ENCODE measurements at places on chromosomes 7 and 10. TPM values are rescaled to one million over a fixed set of nuclear protein-coding genes. Genes with fewer than 3 reads are reported as not detected.
A peak's percentile ranks its signal among the peaks of the same experiment; 100 is the strongest.

GRCh38 chr10:108036265-108036664 lies 871.8 kb upstream of the SORCS1 start:
- DNase-seq: no peak
- H3K27ac ChIP-seq: no peak overlapping the region
- H3K27me3 ChIP-seq: no peaks in the 10 kb centered on the region
- no peak overlapping the region for H3K4me3 ChIP-seq

- DNase-seq: no peak
- no peaks in the 10 kb centered on the region for H3K36me3 ChIP-seq
- no peaks in the 10 kb centered on the region for H3K4me1 ChIP-seq
Observed at GRCh38 chr7:101635484-101635883, 6.4 kb upstream of the MYL10 start.

DNA sequence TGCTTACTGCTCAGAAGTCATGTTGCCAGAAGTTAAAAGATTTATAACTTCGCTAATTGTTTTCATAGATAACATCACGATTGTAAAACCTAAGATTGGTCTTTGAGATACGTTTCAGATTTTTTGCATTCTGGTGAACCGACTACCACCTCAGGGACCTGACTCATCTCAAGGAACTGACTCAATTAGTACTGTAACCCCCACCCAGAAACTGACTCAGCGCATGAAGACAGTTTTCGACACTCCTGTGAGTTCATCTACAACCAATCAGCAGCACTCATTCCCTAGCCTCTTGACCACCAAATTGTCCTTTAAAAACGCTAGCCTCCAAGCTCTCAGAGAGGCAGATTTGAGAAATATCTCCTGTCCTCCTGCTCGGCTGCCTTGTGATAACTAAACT lies 72.3 kb downstream of the ELMO1 start:
- H3K36me3 ChIP-seq: peaks cover 68% of the 10 kb centered on the region
- peak overlapping the region; percentile 61 for H3K4me3 ChIP-seq
- peaks cover 15% of the 10 kb centered on the region for H3K4me1 ChIP-seq
- H3K27me3 ChIP-seq: no peaks in the 10 kb centered on the region
- no peak overlapping the region for H3K27ac ChIP-seq
- DNase-seq: no peak

GRCh38 chr7:125256446-125256845 lies 326.8 kb upstream of the POT1 start:
- H3K27me3 ChIP-seq: no peaks in the 10 kb centered on the region
- no peak for DNase-seq
- peaks cover 4% of the 10 kb centered on the region for H3K36me3 ChIP-seq
- H3K27ac ChIP-seq: no peak overlapping the region

DNA sequence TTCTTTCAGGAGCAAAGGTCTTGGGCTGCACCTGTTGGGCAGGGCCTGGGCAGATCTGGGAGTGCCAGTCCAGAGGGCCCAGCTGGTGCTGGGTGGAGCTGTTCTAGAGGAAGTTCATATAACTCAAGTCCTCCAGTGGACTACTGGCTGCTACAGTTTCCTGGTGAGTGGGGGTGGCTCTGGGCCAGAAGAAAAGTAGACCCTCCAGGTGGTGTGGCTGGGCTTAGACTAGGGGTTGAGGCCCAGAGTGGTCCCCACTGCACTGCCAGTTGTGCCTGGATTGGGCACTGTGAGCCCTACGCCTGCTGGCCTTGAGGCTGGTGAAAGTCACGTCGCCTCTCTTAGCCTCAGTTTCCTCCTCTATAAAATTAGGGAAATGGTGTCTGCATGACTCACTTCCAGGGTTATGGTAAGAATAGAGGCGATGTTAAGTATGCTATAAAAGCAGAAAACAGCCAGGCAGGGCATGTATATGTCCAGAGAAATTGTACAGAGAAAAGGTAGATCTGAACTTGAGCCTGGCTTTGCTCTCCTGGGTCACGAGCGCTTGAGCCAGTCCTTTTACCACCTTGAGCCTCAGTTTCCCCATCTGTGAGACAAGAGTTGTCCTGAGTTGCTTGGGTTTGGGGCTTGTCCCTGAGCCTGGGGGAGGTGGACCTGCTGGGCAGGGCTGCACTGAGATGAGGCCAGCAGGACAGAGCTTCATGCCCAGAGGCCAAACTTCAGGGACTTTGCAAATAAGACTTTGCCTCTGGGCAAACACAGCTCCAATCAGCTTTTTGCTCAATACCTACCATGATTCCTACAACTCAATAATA lies 3.8 kb upstream of the CLDN3 start:
- DNase-seq: no peak
- H3K4me3 ChIP-seq: no peak overlapping the region
- no peaks in the 10 kb centered on the region for H3K4me1 ChIP-seq

DNA sequence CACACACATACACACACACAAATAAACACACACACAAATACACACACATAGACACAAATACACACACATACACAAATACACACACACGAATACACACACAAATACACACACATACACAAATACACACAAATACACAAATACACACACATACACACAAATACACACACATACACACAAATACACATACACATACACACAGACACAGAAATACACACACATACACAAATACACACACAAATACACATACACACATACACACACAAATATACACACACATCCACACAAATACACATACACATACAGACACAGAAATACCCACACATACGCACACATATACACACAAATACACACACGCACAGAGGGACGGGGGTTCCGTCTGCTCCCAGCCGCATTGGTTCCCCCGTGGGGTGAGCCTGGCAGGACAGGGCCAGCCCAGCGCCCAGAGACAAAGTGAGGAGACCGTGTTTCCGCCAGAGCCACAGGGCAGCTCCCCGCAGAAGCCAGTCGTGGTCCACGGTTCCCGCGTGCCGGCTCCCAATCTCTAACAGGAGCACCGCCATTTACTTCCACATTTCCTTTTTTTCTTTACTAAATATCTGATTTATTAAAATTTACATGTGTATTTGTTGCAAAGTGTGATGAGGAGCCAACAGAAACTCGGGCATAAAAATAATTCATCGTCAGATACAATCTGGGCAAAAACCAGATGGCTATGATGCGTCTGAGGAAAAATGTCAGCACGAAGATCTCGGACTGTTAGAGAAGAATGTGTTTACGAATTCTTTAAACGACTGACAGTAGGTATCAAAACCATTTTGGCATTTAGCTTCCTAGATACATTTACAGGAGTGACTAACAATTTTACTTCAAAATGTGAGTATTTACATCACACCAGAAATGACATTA lies 3.1 kb upstream of the KNDC1 start:
- no peak overlapping the region for H3K27ac ChIP-seq
- no peak overlapping the region for H3K4me3 ChIP-seq
- peaks cover under 1% of the 10 kb centered on the region for H3K4me1 ChIP-seq
- H3K27me3 ChIP-seq: peaks cover 14% of the 10 kb centered on the region
- peak; percentile 56 for DNase-seq

DNA sequence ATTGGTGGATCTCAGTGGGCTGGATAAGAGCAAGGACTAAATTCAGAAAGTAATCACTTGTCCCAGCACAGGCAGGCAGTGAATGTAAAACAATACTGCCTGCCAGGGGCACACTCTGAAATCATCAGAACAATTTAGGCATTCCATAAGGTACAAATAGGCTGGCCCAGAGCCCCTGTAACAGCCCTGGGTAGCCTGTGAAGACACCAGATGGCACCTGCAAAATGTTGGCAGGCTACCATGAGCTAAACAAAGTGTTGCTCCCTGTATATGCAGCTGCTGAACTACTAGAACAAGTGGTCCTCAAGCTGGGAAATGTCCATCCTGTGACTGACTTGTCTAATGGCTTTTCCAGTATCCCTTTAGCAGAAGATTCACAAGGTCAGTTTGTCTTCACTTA lies 3.0 kb upstream of the PRSS37 start:
- no peak overlapping the region for H3K27ac ChIP-seq
- H3K4me3 ChIP-seq: no peak overlapping the region
- H3K36me3 ChIP-seq: no peaks in the 10 kb centered on the region
- no peaks in the 10 kb centered on the region for H3K27me3 ChIP-seq

GRCh38 chr7:24669971-24670591 lies 87.2 kb downstream of the GSDME start:
- H3K36me3 ChIP-seq: peaks cover 28% of the 10 kb centered on the region
- no peak for DNase-seq
- no peaks in the 10 kb centered on the region for H3K27me3 ChIP-seq
- no peak overlapping the region for H3K4me3 ChIP-seq
- H3K27ac ChIP-seq: no peak overlapping the region

- H3K4me3 ChIP-seq: no peak overlapping the region
- no peak overlapping the region for H3K27ac ChIP-seq
- DNase-seq: no peak
- no peaks in the 10 kb centered on the region for H3K36me3 ChIP-seq
Observed at GRCh38 chr10:8146650-8147049, 92.2 kb downstream of the GATA3 start.

GRCh38 chr10:129079705-129080104 lies 387.3 kb upstream of the MGMT start:
- H3K36me3 ChIP-seq: no peaks in the 10 kb centered on the region
- H3K27ac ChIP-seq: no peak overlapping the region
- H3K4me3 ChIP-seq: no peak overlapping the region
- no peak for DNase-seq

- H3K36me3 ChIP-seq: no peaks in the 10 kb centered on the region
- no peak overlapping the region for H3K4me3 ChIP-seq
- no peak overlapping the region for H3K27ac ChIP-seq
- H3K27me3 ChIP-seq: no peaks in the 10 kb centered on the region
- peaks cover 4% of the 10 kb centered on the region for H3K4me1 ChIP-seq
Observed at GRCh38 chr10:91249700-91250099, 29.2 kb downstream of the PCGF5 start.

The CISD1 gene
- total RNA-seq: 39.0 TPM

The FAM204A gene
- total RNA-seq: 43.3 TPM

The FAS gene
- total RNA-seq: 0.54 TPM

The H2BK1 gene
- not detected for total RNA-seq

Measured in endodermal cell (in vitro differentiated cells).